AG20443 (cell line): ENCODE measurements at places on chromosomes 12 and 14.

DNA sequence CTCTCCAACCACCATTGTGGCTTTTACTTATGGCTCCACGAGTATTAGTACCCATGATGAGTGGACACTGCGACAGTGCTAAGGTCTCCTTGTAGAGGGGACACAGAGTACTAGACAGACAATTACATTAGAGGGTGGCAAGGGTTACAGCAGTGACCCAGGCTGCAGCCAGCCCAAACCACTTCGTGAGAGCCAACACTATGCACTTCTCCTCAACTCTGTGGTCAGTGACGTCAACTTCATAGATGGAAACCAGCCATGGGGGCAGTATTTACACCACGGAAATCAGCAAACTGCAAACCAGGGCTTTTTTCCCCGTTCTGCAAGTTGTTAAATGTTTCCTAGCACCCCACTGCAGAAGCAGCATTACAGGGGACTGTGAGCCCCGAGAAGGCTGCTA is 61.6 kb upstream of the ZFP36L1 start:
- DNase-seq = no peak

- DNase-seq = no peak
These were observed 34.4 kb downstream of the TTC7B start for GRCh38 chr14:90781876-90782275.

- peak; percentile 80 for DNase-seq
These were observed 5.7 kb upstream of the KLRK1 start for GRCh38 chr12:10395390-10395998.

DNA sequence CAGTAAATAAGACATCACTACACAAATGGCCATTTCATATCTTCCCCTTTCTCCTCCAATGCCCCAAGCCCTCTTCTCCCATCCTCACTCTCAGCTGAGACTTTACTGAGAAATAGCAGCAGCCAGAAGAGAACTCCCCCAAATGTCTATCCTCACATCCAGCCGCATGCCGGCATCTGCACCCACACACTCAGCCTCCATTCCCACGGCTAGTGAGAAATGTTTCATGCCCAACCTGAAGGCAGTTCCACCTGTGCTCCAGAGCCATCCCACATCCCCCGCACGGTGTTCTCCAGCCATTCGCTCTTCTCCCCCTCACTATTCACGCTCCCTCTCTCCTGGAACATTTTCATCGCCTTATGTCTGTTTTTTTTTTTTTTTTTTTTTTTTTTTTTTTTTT is 208.7 kb upstream of the DIO3 start:
- DNase-seq = no peak

GRCh38 chr14:68286667-68287066 is 467.1 kb downstream of the RAD51B start:
- no peak for DNase-seq

- DNase-seq = no peak
These were observed 96.2 kb downstream of the FAR2 start for GRCh38 chr12:29245246-29245645.

GRCh38 chr12:95736631-95737030 is 53.9 kb downstream of the NTN4 start:
- DNase-seq = peak; percentile 49

DNA sequence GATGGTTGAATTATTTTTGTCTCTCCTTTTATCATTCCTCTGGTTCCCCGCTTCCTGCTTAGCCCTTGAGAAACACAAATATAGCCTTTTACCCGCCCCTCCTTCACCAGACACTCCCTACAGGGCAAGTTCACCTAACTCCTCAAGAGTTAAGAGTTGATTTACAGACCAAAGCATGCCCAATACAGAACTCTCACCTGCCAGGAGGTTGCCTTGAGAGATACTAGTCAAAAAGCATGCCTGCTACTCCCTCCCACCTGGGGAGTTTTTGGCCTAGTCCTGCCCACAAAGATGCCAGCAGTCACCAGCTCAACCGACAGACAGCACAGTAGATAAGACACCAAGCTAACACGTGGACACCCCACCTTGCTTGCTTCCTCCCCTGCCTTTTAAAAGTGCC is 11.2 kb downstream of the LGMN start:
- no peak for DNase-seq

- DNase-seq = no peak
These were observed 109.8 kb downstream of the IPO8 start for GRCh38 chr12:30585877-30586276.

DNA sequence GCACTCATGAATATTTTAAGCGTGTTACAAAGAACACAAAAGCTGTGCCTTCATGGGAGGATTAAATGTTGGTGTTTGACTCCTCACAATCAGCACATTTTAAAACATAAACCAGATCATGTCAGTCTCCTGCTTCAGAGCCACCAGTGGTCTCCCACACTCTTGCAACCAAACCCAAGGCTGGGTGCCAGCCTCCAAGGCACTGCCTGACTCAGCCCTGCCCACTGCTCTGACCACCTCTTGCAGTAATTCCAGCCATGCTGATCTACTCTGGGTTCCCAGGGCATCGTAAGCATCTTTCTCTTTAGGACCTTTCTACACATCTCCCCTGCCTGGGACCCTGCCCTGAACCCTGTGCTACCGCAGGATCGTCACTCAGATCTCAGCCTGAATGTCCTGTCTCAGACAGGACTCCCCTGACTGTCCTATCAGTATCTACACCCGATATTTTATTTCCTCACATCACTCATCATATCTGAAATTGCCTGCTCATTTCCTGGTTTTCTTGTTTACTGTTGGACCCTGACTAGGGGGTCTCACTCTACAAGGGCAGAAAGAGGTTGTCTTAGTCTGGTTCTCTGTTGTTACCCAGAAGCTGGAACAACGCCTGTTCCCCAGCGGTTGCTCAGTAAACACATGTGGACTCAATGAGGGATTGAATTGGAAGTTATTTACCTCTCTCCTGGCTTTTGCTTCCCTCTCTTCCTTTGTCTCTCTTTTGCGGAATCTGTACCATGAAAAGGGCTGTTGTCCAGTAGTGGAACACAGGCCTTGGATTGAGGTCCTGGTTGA is 449.8 kb downstream of the RAD51B start:
- no peak for DNase-seq

GRCh38 chr12:50103767-50104321 is at the start of gene GPD1:
Gene GPD1 (plus strand): TSS chr12:50104008. CDS start chr12:50104051, 43 bp downstream.
- peak; percentile 74 for DNase-seq

GRCh38 chr12:3630621-3631271 is 122.2 kb downstream of the CRACR2A start:
- DNase-seq = no peak

DNA sequence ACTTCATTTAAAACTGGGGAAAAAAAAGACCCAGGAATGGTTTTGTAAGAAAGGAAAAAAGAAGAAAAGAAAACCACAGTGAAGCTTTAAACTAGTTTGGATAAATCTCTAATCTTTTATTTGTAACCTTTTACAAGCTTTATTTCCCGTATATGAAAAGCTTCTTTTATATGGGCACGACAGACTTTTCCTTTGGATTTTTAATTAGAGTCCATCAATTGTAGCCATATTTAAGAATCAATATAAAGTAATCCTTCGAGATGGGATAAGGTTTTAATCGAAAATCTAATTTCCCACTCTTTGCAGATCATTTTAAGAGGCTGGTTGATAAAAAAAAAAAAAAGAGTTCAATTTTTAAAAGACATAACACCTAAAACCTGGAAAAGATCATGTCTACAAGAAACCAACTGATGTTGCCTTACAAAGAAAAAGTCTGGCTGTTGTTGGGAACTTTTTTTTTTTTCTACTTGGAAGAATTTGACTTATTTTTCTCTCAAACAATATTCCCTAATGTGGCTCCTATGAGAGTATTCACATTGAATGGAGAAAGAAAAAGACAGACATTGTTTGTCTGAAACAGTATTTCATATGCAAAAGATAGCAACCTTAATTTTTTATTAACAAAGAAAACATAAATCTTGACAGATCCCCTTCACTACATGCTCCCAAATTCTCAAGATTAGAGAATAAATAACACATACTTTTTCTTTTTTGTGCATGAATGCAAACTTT is 4.9 kb upstream of the OTX2 start:
- no peak for DNase-seq

GRCh38 chr14:75238756-75239455 is 39.7 kb upstream of the FOS start:
- DNase-seq = no peak

DNA sequence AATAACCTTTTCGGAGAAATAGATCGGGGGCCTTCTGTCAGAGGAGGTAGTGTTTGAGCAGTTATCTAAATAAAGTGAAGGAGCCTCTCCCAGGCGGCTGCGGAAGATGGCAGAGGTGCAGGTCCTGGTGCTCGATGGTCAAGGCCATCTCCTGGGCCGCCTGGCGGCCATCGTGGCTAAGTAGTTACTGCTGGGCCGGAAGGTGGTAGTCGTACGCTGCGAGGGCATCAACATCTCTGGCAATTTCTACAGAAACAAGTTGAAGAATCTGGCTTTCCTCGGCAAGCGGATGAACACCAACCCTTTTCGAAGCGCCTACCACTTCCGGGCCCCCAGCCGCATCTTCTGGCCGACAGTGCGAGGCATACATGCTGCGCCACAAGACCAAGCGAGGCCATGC is 186.1 kb downstream of the KTN1 start:
- no peak for DNase-seq

DNA sequence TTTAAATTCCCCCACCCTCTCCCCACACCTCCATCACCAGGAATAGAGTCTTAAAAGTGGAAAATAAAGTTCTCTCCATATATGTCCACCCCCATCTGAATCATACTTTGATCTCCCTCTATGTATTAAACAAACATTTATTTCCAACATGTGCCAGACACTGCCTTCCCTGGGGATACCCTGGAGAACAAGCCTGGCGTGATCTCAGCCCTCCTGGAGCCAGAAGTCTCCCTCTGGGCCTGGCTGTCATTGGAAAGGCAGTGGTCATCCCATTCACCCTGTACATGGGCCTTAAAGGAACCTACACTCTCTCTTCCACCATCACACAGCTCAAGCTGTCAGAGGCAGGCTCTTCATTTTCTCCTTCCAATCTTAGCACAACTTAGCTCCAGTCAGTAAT is 143.6 kb downstream of the EMP1 start:
- DNase-seq = no peak

- no peak for DNase-seq
These were observed 38.6 kb downstream of the CYP46A1 start for GRCh38 chr14:99722741-99723140.
